ENCODE measurements at places on chromosomes 4 and X. TPM values are rescaled to one million over a fixed set of nuclear protein-coding genes. Genes with fewer than 3 reads are reported as not detected.

DNA sequence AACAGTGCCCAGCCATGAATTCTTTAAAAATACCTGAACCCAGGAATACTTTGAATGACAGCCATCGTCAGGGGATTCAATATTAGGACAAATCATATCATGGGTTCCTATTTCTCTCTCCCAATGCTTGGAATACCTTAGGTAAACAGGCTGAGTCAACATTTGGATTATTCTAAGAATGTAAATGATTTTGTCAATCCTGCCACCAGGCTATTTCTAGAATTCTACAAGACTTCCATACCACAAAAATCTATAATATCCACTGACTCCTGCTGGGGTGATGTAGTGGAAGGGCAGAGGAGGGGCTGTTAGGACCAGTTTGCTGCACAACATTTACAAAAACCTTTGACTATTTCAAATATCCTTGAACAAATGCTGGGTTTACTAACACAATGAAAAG lies 65.2 kb downstream of the IGFBP7 start:
- no peak for DNase-seq

GRCh38 chrX:104306180-104306579 lies 51.4 kb upstream of the ESX1 start:
- DNase-seq: no peak

DNA sequence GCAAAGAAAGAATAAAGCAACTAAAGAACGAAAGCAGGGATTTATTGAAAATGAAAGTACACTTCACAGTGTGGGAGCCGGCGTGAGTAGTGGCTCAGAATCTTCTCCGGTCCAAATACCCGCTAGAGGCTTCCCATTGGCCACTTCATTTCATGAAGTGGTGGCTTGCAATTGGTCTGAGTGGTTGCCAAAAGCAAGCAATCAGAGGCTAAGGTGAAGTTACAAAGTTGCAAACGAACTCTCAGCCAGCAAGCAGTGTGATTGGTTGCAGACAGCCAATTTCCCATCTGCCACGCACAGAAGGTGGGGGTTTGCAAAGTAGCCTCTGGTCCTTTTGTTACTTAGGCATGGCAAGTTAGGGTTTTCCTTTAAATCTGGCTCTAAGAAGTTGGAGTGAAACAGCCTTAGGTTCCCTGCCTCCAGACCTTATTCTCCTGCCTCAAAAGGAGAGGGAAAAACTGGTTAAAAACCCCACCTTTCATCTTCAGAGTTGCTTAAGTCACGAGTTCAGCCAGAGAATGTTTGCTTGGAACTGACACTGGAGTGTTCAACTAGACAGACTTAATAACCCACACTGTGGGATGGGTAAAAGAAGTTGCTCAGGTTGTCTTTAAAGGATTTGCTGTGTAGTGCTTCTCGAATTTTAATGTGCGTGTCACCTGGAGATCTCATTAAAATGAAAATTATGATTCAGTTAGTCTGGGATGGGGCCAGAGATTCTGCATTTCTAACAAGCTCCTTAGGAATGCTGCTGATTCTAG lies 6.9 kb upstream of the CLOCK start:
- peak; percentile 32 for DNase-seq

GRCh38 chrX:19824603-19825002 lies 62.8 kb downstream of the SH3KBP1 start:
- DNase-seq: peak; percentile 46

Gene GABRG1
- not detected for total RNA-seq

Gene UGT2B15
- total RNA-seq: not detected

Gene WFS1
- total RNA-seq: 5.3 TPM

GRCh38 chr4:125314676-125315575 lies at the start of gene FAT4:
Gene FAT4 (plus strand): TSS chr4:125314955. CDS start chr4:125316412, 1,457 bp downstream.
- peak; percentile 58 for DNase-seq

GRCh38 chrX:133985164-133985966 lies at the start of gene GPC3:
Gene GPC3 (minus strand): TSS chrX:133985594.
- DNase-seq: peak; percentile 41

DNA sequence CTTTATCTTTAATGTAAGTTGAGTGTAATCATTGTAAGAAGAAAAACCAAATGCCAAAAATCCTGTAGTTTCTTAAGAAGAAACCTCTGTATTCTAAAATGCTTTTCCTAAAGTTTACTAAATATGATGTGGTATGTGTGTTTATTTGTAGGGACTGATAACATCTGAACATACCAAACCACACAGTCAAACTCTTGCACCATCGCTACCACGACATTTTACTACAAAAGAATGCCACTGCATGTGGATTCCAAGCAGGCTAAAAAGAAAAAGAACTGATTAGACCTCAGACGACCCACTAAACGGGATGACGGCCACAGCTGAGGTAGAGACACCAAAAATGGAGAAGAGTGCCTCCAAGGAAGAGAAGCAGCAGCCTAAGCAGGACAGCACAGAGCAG lies 46.1 kb downstream of the LAS1L start:
- DNase-seq: no peak

DNA sequence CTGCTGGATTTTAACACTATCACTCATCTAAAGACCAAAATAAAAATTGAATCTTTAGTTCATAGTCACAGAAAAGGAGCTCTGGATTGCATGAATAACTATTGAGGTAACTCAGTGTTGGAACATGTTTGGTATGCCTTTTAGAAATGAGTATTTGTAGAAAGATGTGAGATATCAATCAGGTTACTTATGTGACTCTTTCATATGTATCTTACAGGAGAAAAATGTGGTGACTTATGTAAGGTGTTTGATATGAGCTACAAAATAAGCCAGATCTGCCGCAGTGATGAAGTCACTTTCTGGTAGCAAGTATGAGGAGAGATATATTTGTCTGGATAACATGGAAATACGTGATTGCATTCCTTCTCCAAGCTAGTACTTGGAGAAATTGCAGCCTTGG lies 1653.3 kb upstream of the PCDH7 start:
- DNase-seq: no peak

DNA sequence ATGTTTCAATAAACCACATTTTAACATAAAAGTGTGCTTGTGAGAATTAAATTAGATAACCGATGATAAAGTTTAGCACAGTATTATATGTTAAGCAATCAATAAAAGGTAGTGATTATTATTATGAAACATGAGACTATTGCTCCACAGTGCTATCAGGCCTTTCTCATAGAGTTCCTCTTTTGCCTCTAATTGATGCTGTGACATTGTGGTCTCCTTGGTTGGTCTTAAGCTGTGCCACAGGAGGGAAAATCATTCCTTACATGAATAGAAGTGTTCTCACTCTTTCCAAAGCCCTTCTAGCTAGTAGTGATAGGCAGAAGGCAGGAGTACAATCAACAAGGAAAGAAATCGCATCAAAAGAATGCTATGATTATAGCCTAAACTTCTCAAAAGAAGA lies 9.2 kb upstream of the PDHA2 start:
- DNase-seq: no peak

All from activated CD4-positive, alpha-beta memory T cell treated with anti-CD3 and anti-CD28 coated beads for 36 hours (primary cell).